ENCODE measurements at places on chromosomes 11 and 22.

- DNase-seq: no peak
These were observed 16.5 kb downstream of the ZBTB16 start for GRCh38 chr11:114075891-114076441.

- no peak for DNase-seq
These were observed 298.8 kb downstream of the TBC1D22A start for GRCh38 chr22:47061226-47061625.

DNA sequence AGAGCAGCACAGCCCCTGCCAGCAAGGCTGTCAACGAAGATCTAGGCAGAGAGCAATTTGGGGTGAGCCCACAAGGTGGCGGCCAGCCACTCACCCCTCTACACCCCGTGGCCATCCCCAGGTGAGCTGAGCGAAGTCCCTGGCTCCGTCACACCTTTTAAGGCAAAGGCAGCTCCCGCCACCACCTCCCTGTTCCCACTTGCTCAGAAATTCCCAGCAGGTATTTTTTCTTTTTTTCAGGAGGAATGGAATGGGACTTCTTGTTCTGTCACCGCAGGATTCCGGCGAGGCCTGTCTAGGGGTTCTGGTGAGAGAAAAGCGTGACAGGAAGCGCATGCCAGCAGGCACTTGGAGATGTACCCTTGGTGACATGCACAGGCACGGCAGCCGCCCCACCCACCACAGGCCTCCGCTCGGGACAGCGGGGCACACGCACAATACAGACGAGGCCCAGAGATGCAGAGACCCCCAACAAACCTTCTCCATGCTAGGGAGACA is 10.0 kb downstream of the RPL3 start:
- no peak for DNase-seq

- no peak for DNase-seq
These were observed 32.3 kb downstream of the ADAMTS15 start for GRCh38 chr11:130480711-130481140.

DNA sequence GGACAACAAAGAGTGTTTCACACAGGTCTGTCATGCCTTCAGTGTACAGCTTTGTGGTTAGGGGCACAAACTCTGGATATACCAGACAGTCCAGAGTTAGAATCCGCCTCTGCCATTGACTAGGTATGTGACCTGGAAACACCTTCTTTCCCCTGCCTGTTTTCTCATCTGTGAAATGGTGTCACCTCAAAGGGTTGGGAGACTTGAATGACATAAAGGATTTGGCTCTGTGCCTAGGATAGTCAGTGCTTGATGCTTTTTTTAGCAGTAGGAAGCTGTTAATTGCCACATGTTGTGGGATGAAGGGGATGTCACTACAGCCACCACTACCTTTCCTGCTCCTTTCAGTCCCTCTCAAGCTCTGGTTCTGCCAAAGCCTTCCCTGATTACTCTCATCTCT is 17.4 kb upstream of the LRRC55 start:
- DNase-seq: no peak

- no peak for DNase-seq
These were observed 82.4 kb upstream of the CD44 start for GRCh38 chr11:35056391-35057093.

DNA sequence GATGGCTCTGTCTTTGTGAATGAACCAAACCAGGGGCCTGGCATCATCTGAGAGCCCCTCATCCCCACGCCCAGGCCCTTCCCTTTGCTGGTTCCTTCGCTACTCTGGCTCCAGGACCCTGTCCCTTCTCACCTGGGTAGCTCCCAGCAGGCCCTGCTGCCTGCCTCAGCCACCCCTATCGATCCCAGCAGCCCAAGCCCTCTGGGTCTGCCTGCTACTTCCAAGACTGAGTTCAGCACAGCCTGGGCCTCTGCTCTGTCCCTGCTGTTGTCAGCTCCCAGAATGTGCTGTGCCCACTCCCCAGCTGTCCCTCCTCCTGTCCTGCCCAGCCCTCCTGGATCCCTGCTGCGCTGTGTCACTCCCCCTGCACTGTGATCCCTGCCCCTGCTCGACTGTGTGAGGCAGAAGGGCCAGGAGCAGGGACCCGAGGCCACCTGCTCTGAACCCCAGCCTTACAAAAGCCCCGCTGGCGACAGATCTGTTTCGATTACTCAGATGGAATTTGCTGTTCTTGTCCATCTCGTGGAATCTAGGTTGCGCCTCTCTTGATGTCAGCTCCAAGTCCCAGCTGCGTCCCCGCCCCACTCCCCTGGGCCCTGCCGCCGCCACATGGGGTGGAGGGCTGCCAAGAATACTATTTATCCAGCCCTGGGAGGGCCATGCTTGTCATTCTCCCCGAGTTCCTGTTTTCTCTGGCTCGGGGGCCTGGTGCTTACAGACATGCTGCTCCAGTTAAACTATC is 13.0 kb downstream of the MRPL21 start:
- no peak for DNase-seq

- DNase-seq: no peak
These were observed 735.2 kb downstream of the TBC1D22A start for GRCh38 chr22:47497666-47498065.

DNA sequence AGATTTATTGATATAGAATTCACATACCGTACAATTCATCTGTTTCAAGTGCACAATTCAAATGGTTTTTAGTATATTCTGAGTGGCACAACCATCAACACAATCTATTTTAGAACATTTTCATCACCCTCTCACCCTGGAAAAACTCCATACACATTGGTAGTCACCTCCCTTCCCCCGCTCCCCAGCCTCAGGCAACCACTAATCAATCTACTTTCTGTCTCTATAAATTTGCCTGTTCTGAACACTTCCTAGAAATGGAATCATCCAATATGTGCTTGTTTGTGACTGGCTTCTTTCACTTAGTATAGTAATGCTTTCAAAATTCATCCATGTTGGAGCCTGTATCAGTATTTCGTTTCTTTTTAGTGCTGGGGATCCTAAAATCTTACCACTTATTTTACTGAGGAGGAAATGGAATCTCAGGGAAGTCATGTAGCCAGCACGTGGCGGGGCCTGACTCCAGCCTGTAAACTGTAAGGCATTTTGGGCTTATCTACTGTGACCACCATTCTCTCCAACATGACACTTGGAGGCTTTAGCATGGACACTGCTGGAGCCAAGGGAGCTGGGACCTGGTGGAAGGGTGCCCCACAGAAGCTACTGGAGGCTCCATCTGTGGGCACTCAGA is 905 bp upstream of the UCP3 start:
- no peak for DNase-seq

GRCh38 chr11:80673566-80673965 is 1232.7 kb upstream of the TENM4 start:
- DNase-seq: no peak

- DNase-seq: no peak
These were observed 24.4 kb upstream of the DGCR8 start for GRCh38 chr22:20055654-20056053.

DNA sequence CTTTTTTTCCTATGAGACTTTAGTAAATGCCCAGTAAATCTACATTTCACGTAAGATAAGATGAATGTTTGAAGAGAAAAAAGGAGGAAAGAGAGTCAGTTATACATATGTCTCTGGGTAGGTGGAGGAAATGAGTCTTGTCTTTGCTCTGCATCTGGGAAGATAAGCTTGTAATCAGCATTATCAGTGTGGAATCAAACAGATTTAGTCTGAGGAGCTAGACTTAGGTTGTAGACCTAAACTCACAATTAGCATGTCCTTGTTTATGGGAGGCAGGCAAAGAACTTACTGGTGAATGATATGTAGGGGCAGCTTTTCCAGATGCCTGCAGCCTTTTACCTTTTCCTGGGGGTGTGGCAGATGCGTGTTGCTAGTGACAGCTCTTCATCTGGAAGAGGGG is 962.3 kb downstream of the TBC1D22A start:
- no peak for DNase-seq

- no peak for DNase-seq
These were observed 46.4 kb upstream of the AMOTL1 start for GRCh38 chr11:94721565-94722292.

- DNase-seq: no peak
These were observed 34.2 kb downstream of the MACROD1 start for GRCh38 chr11:64131683-64132190.

- no peak for DNase-seq
These were observed 10.9 kb upstream of the HBE1 start for GRCh38 chr11:5280582-5281102.

GRCh38 chr11:15430381-15430780 is 315.7 kb downstream of the INSC start:
- DNase-seq: no peak

- DNase-seq: no peak
These were observed 1.2 kb downstream of the PLA2G3 start for GRCh38 chr22:31139066-31139465.

DNA sequence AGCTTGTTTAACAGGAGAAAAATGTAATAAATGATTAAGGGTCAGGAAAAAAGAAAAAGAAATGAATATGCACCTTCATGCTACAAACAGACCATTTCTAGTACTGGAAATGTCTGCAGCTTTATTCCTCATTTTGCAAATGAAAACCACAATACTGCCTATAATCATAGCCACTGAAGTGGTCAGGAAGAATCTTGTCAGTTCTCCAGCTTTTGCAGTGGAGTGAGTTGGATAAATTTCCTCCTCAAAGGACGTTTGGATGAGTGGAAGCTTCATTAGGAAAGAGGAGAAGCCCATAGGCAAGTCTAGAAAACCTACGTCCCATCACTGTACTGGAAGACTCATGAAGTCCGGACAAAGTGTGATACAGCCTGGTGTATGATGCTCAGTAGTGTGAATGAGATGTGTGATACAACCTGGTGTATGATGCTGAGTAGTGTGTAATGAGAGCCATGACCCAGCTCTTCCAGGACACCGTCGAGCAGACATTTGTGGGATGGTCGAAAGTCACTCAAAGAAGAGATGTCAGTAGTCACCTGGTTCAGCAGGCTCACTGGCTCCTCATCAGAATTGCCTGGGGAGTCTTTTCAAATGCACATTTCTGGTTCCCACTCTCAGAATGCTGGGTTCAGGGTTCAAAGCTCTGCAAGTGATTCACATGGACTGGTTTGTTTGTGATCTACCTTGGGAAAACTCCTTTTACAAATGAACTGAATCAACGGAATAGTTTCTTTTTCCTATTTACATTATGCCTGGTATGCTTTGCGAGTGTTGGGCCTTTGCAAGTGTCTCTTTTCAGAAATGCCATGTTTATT is 101.3 kb downstream of the PDHX start:
- DNase-seq: no peak

DNA sequence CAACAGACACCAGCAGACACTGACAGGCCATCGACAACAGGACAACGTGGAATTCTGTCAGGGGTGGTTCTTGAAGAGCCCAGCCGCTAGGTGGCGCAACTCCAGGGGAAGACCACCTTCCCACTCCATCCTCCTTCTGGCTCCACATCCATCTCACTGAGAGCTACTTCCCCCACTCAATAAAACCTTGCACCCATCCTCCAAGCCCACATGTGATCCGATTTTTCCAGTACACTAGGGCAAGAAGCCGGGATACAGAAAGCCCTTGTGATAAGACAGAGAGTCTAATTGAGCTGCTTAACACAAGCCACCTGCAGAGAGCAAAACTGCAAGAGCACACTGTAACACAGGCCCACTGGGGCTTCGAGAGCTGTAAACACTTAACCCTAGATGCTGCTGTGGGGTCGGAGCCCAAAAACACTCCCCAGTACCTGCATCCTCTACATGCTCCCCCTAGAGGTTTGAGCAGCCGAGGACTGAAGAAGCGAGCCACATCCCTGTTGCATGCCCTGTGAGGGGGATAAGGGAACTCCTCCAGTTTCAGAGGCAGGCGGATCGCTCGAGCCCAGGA is 11.5 kb upstream of the RAB39A start:
- no peak for DNase-seq

GRCh38 chr11:59668188-59668949 is 468 bp downstream of the PATL1 start:
- peak; percentile 69 for DNase-seq

- no peak for DNase-seq
These were observed 10.0 kb upstream of the AMBRA1 start for GRCh38 chr11:46603704-46604308.

DNA sequence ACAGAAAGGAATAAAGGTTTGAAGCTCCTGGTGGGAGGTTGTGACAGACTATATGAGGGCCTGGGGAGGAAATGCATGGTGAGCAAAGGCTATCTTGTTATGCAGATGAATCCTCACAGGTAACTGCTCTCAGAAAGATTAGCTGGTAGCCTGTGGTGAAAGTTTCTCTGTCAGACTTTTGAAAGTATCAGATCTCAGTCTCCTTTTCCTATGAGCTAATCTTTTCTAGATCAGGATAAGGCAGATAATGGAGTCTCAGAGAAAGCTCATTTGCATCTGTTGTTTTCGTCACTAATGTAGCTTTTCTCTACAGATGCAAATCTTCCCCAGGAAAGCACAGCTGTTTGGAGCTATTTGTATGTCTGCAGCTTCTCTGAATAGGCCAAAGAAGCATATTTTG is 21.0 kb upstream of the OR6X1 start:
- DNase-seq: no peak

DNA sequence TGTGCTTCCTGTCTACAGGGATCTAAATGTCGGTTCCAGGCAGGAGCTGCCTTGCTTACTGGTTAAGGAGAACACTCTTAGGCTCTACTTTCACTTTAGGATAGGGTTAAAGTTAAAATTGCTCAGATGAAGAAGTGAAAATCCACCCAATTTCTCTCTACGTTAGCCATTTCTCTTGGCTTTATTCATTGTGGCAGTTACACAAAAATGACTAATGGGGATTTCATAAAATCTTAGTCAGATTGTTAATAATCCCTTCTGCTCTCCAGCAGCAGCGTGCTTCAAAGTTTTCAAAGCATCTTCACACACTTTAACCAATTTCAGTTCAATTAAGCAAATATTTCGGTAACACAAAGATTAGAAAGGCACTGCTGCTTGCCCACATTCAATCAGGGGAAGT is 58.4 kb upstream of the RCN1 start:
- DNase-seq: no peak

- no peak for DNase-seq
These were observed 53.9 kb upstream of the PICALM start for GRCh38 chr11:86122773-86123172.

GRCh38 chr11:1927026-1927847 is 7.7 kb downstream of the TNNT3 start:
- no peak for DNase-seq

- DNase-seq: peak; percentile 76
These were observed at the start of gene CTTN for GRCh38 chr11:70397983-70398833. TSS of gene CTTN (plus strand) at chr11:70398529. CDS start at chr11:70407298, 8,769 bp downstream.

DNA sequence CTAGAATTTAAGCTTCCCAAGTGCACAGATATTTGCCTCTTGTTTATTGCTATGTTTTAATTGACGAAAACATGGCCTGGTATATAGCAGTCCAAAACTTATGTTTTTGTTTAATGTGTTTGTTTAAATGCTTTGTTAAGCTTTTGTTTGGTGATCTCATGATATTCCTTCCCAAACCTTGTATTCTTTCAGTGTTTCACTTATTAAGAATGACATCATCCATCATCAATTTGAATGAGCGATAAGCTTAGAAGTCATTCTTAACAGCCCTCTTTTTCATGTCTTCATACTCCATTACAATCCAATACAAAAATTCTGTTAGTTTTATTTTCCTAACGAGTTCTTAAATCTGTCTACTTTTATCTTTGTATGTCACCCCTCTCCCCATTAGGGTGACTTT is 206.0 kb downstream of the DYNC2H1 start:
- no peak for DNase-seq

- no peak for DNase-seq
These were observed 9.0 kb upstream of the PLAAT2 start for GRCh38 chr11:63572026-63572688.

- DNase-seq: no peak
These were observed 87.5 kb downstream of the NAV2 start for GRCh38 chr11:19800162-19800561.
